SIG-M5 (cell line): ENCODE measurements at places on chromosomes 16 and 17.

DNA sequence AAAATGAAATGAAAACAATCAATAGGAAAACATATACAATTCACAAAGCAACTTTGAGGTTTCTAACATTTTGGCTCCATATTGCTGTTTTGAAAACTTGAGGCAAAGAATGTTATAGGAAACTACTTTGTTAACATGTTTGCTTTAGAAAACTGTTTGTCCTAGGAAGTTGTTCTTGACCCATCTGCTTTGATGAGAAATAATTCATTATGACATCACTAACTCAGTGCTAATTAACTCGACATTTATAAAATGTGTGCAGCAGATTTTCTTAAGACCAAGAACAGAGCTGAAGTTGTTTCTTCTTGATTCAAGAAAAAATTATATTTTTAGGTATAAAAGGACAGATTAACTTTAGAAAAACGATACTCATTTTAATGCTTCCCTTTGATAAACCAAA is 94.7 kb downstream of the SOX9 start:
- DNase-seq, result no peak

GRCh38 chr17:29722411-29723198 is 99.9 kb upstream of the CORO6 start:
- peak; percentile 90 for DNase-seq

GRCh38 chr16:84810518-84811273 is 9.1 kb upstream of the CRISPLD2 start:
- DNase-seq, result peak; percentile 84

GRCh38 chr17:49676276-49676868 is 1.5 kb downstream of the SPOP start:
- DNase-seq, result peak; percentile 89

GRCh38 chr16:73274140-73274539 is 226.2 kb upstream of the ZFHX3 start:
- DNase-seq, result no peak

- DNase-seq, result no peak
These were observed 1.3 kb downstream of the METRN start for GRCh38 chr16:716200-716568.
